ENCODE measurements at places on chromosomes 12 and 14.

GRCh38 chr14:55722054-55722453 is 142.0 kb downstream of the KTN1 start:
- no peak for DNase-seq

- DNase-seq = no peak
These were observed 21.0 kb upstream of the CCND2 start for GRCh38 chr12:4252601-4253000.

- DNase-seq = no peak
These were observed 444.9 kb downstream of the EGLN3 start for GRCh38 chr14:33505963-33506329.

GRCh38 chr12:50186681-50187080 is 19.5 kb upstream of the CERS5 start:
- DNase-seq = peak; percentile 74

DNA sequence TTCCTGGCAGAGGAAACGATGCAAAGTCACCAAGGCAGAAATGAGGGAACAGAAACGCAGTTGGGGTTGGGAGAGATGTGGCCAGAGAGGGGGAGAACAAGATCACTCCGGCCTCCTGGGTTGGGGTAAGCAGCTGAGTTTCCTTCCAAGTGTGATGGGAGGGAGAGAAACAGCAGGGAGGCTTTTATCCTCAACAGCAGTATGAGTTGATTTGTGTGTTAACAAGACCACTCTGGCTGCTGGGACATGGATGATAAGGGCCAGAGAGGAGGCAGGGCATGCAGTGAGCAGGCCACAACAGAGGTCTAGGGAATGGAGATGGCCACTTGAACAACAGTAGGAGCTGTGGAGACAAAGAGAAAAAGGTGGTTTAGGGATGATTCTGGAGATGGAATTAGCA is 66.8 kb downstream of the GLRX5 start:
- no peak for DNase-seq

- DNase-seq = no peak
These were observed 17.0 kb downstream of the TMEM30B start for GRCh38 chr14:61264010-61264571.

DNA sequence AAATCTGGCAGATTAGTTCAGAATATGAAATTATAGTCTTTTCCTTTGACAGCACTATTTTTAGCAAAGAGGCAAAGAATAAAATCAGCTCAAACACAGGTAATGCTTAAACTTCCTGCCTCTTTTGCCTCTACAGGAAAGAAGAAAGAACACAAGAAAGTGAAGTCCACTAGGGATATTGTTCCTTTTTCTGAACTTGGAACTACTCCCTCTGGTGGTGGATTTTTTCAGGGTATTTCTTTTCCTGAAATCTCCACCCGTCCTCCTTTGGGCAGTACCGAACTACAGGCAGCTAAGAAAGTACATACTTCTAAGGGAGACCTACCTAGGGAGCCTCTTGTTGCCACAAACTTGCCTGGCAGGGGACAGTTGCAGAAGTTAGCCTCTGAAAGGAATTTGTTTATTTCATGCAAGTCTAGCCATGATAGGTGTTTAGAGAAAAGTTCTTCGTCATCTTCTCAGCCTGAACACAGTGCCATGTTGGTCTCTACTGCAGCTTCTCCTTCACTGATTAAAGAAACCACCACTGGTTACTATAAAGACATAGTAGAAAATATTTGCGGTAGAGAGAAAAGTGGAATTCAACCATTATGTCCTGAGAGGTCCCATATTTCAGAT is 17.4 kb downstream of the TMPO start:
- DNase-seq = no peak

GRCh38 chr14:103562179-103562428 is 353 bp downstream of the BAG5 start:
- DNase-seq = peak; percentile 28

DNA sequence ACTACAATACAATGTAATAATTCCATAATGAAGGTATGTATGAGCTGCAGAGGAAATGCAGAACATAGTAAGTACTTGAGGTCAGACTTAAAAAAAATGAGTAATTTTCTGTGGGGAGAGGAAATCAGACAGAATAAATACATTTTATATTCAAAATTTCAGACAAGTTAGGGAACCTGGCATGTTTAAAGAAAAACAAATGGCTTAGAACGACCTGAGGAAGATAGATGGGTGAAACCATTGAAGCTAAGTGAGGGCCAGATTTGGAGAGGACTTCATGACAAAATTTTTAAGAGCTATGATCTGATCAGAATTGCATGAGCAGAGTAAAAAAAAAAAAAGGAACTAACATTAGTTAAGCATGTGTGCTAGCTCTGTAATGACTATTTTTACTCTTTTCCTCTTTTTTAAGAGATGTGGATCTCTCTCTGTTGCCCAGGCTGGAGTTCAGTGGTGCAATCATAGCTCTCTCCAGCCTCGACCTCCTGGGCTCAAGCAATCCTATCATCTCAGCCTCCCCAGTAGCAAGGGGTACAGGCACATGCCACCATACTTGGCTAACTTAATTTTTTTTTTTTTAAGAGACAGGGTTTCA is 157.6 kb upstream of the PDE3A start:
- DNase-seq = no peak
